ENCODE measurements at places on chromosomes 13 and 19.

DNA sequence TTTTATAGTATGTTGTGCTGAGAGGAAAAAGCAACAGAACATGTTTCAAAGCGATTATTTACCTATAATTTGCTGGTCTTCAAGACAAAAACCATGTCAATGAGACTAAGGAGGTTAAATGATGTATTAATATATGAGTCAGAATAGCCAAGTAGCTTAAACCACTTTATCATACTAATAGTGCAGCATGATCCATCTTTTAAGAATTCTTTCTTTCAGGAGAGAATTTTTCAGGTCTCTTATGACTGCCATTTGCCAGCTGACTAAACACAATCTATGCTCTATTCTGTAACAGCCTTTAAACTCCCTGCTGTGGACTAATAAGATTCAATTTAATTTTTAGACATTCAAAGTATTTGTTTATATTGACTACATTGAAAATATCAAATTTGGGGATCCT is 93.7 kb downstream of the TRPC4 start:
- DNase-seq, result no peak

DNA sequence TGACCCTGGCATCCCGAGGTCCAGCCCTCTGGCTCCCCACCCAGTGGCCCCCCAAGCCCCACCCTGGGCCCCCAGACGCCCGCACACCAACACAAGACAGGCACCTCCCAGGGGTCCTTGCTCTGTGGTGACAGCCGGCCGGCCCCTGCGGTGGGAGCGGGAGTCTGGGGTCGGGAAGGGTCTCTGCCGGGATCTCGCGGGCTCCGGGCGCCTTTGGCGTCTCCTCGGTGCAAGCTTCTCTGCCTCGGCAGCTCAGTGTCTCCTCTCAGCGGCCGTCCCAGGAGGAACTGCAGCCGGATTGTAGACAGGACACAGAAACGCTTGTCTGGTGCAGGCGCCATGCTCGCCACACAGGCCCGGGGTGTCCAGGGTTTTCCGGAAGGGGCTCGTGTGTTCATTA is 43.7 kb downstream of the TMEM255B start:
- DNase-seq, result no peak

DNA sequence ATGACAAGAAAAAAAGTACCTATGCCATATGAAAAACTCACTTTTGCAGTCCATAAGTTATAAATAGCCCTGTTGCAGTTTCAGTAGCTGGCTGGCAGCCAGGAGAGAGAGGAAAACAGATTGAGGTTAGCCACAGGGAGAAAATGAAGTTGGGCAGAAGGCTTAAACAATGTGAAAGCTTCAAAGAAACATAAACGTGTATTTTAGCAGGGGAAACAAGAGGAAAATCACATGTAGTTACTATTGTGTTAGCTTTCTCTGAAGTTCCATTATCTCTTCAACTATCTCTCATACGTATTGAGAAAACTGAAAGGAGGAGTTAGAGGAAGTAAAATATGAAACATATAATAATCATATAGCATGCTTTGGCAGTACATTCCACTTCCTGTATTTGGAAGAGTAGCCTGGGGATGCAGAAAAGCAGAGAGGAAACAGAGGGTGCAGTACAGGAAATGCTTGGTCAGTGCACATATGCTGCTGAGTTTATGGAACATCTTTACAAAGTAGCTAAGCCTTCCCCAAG is 1551.1 kb downstream of the EFNB2 start:
- DNase-seq, result peak; percentile 68

- DNase-seq, result no peak
These were observed 936.9 kb downstream of the EFNB2 start for GRCh38 chr13:105598529-105598928.

- DNase-seq, result peak; percentile 25
These were observed 2.4 kb upstream of the RGL3 start for GRCh38 chr19:11421371-11422098.

- peak; percentile 8 for DNase-seq
These were observed 351.0 kb downstream of the NALCN start for GRCh38 chr13:101065329-101065728.

GRCh38 chr19:29497241-29497640 is 28.6 kb upstream of the VSTM2B start:
- DNase-seq, result no peak

- no peak for DNase-seq
These were observed 5.8 kb downstream of the PLPPR3 start for GRCh38 chr19:815775-816499.

DNA sequence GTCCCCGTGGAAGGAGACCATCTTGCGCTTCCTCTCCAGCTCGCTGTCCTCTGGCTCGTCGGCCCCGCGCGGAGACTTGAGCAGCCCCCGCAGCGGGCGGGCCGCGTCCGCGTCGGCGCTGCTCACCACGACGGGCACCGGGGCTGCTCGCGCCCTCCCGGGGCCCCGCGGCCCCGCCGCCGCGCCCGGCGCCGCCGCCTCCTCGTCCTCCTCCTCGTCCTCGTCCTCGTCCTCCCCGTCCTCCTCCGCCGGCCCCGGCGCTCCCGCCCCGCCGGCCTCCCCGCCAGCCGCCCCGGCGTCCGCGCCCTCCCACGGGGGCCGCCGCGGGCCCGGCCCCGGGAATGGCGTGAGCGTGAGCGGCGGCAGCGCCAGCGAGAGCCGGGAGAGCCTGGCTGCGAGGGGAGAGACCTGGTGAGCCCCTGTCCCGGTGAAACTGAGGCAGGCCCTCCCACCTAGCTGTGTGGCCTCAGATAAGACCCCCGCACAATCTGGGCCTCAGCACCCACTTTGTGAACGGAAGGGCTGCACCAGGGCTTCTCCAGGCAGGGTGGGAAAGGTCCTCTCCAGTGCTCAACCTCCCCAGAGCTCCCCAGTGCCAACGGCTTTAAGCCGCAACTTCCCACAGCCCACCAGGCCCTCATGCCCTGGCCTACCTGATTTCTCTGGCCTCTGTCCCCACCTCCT is 17.8 kb downstream of the LMTK3 start:
- no peak for DNase-seq

DNA sequence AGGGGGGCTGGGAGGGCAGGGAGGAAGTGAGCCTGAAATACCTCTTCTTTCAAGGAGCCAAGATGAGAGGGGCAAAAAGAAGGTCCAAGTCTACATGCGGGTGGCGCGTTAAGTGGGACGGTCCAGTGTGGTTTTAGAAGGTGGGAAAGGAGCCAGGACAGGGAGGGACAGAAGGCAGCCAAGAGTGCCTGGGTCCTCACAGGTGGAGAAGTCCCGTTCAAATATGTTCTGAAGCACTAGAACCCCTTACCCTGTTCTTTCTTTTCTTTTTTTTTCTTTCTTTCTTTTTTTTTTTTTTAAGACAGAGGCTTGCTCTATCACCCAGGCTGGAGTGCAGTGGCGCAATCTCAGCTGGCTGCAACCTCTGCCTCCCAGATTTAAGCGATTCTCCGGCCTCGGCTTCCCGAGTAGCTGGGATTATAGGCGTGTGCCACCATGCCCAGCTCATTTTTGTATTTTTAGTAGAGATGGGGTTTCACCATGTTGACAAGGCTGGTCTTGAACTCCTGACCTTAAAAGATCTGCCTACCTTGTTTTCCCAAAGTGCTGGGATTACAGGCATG is 7.4 kb downstream of the CAMSAP3 start:
- no peak for DNase-seq

- DNase-seq, result no peak
These were observed 254.3 kb upstream of the SLITRK1 start for GRCh38 chr13:84136582-84136981.

GRCh38 chr19:1254081-1254527 is 5.7 kb downstream of the MIDN start:
- no peak for DNase-seq

DNA sequence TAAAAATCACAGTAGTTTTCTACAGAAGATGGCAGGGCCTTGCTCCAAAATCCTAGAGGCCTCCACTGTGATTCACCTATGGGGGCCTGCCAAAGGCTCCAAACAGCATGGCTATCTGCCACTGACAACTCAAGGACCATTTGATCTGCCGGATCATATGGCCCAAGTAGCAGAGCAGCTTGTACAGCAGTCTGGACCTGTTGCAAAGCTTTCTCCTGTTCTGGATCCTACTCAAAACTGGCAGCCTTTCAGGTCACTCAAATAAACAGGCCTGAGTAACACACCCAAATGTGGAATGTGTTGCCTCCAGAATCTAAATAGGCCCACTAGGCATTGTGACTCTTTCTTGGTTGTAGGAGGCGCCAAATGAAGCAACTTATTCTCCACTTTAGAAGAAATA is 1049.3 kb downstream of the PCDH9 start:
- no peak for DNase-seq

DNA sequence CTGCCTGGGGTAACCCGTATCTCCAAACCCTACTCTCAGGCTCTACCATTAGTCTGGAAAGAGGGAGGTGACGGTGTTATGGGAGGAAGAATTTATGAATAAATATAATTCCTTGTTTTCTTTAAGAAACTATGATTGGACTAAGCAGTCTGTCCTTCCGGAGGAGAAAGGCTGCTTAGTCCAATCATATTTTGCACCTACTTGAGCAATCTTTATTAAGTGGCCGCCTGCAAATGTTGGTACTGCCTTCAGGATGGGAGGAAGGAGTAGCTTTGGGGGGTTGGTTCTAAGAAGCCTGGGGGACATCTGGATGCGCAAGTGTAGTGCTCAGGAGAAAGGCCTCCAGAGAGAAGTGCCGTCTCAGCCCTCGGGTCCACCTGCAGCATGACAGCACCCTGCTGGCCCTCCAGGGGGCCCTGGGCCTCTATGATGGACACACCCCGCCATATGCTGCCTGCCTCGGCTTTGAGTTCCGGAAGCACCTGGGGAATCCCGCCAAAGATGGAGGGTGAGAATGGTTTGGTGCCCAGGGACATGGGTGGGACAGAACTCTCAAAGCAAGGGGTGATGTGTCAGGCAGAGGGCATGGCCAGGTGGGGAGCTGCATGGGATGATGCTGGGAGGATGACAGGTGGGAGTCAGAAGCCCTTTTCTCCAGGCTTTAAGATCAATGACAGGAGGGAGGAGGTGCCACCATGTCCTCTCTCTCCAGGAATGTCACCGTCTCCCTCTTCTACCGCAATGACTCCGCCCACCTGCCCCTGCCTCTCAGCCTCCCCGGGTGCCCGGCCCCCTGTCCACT is 4.1 kb downstream of the ACP4 start:
- no peak for DNase-seq

DNA sequence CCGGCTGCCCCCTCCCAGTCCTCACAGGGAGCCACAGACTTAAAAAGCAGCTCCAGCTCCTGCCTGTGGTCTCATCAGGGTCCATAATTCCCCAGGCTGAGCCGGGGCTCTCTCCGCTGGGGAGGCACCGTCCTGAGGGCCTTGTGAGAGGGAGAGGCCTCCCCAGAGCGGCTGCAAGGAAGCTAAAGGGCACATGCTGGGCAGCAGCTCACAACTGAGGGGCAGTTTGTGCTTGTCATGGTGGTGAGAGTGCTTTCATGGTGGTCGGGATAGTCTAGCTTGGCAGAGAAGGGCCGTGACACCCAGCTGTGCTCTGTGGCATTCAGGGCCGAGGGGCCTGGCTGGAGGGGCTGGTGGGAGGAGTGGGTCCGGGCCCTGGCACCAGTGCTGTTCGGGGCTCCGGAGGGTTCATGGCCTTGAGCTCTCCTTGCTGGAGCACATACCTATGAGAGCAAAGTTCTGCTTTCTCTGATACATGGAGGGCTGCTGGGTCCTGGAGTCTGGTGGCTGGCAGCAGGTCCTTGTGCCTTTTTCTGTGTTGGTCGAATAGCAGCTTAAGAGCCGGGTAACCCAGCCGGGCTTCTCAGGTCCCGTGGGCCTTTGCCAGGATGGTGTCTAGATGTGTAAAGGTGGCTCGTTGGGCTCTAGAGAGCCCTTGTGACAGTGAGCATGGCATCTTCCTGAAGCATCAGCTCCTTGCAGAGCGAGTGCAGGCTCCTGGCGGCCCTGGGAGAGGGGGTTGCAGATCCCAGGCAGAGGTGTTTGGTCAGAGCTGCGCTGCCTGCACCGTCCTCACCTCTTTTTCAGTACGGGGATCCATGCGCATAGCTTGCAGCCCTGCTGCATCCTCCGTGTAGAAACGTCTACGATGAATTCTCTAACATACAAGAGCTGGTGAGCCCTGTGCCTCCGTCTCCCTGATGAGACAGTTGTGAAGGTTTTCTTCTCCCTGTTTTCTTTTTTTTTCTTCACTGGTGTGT is 8.8 kb downstream of the UPF1 start:
- DNase-seq, result no peak

DNA sequence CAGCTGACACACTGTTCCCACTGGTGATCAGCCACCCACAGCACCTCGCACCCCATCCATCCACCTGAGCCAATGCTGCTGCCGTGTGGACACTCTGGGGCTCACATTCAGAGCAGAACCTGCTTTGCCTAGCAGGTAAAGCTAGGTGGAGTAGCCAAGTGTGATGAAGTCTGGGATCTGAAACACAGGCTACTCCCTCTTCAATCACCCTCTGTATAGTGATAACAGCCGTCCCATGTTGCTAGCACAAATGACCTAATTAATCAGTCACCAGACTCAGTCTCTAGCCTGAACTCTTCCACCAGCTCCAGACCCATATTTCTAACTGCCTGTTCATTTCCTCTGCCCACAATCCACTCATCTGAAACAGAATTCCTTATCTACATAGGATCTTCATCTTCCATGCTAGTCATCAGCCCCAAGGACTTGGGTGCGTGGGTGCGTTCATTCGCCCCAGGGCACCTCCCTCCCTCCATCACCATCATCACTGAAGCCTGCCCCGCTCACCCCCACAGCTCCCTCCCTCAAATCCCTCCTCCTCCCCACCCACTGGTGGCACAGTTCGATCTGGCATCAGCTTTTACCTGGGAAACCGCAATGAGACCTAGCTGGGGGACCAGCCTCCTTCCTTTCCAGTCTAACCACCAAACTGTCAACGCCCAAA is 19.8 kb downstream of the STK24 start:
- no peak for DNase-seq

DNA sequence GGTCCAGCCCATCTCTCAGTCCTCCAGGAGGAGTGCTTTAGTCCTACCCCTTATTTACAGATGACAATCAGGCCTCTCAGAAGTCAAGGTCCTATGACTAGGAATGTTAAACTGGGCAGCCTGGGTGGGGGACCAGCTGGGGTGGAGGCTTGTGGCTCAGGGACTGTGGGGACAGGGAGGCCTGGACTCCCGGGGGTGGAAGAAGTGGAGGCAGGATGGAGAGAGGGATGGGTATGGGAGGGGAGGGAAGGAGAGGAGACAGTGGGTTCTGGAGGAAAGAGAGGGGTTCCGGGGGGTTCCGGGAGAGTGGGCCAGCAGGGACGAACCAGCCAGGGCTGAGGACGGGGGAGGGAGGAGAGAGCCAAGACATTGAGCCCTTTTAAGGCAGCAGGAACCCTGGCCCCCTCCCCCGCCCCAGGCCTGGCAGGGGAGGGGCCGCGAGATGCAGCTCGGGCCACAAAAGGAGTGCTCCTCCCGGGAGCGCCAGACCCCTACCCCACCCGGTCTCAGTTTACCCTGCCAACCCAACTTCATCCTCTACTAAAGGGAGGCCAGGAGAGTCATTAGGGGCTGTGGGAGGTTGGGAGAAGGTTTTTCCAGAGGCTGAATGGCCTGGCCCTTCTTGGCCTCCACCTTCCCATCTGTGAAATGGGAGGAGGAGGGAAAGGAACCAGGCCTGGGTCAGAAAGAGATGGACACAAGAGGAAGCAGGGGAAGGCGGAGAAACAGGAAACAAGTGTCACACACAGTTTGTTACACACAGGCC is 1.7 kb downstream of the DMPK start:
- DNase-seq, result no peak

- no peak for DNase-seq
These were observed 426.4 kb downstream of the MYO16 start for GRCh38 chr13:109055850-109056249.
